ENCODE measurements at places on chromosomes 2 and 18. TPM values are rescaled to one million over a fixed set of nuclear protein-coding genes. Genes with fewer than 3 reads are reported as not detected.

The EML6 gene
- 0.83 TPM for total RNA-seq

GRCh38 chr2:96551605-96552314, 15.2 kb downstream of the ARID5A start:
- DNase-seq = no peak

DNA sequence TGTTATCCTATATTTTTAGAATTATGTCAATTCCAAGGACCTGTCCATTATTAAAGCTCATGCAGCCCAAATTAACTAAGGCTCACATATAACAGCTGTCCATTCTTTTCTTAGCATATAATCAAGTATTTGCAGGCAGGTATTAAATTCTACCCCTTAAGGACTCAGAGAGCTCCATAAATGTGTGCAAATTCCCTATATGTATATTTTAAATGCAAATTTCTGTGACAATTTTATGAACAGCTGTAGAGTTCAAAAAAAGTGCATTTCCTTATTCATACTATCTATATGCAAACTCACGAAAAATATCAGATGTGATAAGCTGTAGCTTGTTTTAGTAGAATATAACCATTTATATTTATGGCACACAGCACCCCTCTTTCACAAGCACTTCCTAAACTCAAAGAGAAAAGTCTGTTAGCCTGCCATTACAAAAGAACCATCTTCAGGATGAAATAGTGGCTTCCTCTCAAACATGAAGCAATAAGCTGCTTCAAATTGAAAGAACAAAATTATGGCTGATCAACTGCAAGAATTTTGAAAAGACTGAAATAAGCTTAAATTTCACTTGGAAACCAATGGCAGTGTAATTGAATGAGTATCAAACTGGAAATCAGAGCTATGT, 155.0 kb upstream of the REG3G start:
- no peak for DNase-seq

DNA sequence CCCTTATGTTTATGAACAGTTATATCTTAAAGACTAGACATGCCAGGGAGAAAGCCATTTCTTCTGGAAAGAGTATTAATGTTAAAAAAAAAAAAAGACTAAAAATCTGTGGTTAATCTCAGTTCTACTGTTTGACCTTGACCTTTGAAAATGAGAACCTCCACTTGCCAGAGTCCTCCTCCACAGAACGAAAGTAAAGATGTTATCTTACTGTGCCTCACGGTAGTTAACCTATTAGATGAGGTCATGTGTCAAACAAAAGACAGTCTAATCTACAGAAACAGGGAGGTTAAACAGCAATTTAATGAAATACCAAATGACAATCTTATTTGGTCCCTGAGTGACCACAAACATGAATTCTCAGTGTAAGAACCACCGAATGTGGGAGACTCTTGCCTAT, 51.2 kb downstream of the SLC14A2 start:
- peak; percentile 70 for DNase-seq

The PSTPIP2 gene
- total RNA-seq = 29.2 TPM

The CIDEA gene
- not detected for total RNA-seq

DNA sequence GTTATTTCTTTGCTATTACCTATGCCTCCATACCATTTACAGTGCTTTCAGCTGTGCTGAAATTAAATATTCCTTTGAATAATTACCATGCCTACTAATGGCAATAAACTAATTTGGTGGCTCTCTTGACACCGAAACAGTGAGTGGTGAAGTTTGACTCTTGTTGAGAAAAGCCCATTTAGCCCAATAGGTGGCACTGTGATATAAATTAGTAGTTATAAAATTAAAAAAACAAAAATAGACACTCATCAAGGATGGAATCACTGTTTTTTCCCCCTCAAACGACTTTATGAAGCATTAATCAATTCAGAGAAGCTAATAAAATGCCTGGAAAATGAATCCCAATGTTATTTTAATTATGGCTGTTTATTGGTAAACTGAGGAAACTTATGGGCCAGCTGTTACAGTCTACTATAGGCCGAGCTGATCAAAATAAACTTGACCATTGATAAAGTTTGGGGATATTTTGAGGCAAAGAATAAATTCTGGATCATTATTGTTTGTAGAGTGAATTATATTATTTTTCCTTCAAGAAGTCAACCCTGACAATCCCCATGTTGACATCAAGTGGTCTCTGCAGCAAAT, 339.6 kb downstream of the TRIB2 start:
- DNase-seq = no peak

- DNase-seq = no peak
Observed at GRCh38 chr2:216681683-216682082, 13.7 kb downstream of the IGFBP5 start.

GRCh38 chr2:7706791-7707190, 789.6 kb downstream of the RNF144A start:
- DNase-seq = no peak

GRCh38 chr2:26488463-26489212, 10.7 kb upstream of the OTOF start:
- DNase-seq = no peak

The DNER gene
- not detected for total RNA-seq

DNA sequence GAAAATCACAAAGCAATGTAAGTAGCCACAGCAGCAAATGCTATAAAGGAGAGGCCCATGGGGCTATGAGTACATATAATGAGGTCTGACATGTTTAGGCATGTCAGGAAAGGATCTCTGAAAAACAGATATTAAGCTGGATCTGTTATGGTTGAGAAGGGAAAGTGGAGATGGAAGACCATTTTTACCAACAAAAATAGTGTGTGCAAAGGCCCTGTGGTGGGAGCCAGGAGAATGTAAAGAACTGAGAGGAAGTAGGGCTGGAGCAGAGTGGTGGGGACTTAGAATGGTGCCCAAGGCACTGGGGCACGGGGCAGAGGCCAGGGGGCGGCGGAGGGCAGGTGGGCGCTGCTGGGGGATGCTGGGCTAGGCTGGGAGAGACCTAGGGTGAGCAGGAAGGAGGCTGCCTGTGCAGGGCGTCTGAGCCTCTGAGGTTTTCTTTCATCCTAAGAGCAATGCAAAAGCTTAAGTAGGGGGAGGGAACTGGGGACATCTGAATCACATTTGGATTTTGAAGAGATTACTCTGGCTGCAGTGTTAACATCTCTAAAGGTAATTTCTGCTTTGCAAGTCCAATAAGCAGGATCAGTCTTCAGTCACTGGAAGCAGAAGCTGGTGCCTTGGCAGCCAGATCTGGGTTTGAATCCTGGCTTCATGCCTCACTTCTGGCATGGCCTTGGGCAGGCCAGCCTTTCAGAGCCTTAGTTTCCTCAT, 4.9 kb upstream of the AGFG1 start:
- DNase-seq = no peak

DNA sequence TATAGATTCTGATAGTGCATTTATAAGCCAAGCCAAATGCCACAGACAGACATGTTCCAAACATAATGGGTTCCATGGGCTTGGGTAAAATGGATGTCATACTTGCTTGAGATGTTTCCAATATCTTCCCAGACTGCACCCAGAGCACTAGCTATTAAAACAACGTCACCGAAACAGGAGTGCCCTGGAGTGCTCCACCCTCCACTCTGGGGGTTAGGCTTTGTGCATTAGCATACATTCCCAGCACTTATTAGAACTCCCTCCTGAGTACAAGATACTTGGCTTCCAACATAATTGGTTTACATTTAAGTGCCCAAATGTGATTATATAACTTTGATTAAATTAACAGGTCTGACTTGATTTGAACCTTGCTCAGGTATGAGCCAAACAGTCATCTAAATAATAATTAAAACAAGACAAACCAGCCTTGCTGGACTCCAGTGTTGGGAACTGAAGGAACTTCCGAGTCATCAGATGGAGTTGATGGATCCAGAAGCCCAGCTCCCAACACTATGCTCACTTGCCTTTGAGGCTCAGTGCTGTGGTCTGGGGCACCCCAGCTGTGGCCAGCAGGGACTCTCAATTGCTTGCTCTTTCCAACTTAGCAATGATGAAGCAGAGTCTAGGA, 60.5 kb upstream of the LGALSL start:
- DNase-seq = no peak

The CD28 gene
- 130 TPM for total RNA-seq

- DNase-seq = peak; percentile 88
Observed at GRCh38 chr2:230798769-230799399, 65.9 kb upstream of the ITM2C start.

- no peak for DNase-seq
Observed at GRCh38 chr18:23675896-23676295, 13.2 kb upstream of the ANKRD29 start.

DNA sequence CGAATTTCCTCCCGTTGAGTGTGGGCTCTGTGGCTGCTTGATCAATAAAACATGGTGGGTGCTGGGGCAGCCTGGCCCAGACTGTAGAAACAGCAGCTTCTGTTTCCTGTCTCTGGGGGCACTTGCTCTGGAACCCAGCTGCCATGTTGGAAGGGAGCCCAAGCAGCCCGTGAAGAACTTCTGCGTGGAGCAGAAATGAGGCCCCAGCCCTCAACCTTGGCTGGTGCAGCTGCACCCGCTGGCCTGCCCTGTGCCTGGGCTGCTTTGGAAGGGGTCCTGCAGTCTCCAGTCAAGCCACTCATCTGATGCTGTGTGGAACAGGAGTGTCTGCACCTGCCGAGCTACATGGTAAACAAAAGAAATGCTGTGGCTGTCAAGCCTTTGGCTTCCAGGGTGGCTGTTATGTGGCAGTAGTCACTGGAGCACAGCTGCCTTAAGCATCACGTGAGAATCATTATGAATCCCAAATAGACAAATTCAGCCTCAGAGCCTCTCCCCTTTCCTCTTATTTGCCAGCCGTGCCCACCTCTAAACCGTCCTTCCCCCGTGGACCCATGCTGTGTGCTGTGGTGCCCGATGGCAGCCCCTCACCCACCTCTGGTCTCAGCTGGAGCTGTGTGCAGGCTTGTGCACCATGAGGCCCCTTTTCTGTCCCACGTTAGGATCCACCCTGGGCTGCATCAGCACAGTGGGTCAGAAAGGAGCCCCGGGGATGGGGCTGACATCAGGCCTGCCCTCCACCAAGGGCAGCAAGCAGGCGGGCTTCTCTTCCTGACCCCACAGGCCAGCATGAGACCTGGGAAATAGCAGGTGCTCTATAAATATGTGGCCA, 134.0 kb upstream of the HDAC4 start:
- DNase-seq = no peak

DNA sequence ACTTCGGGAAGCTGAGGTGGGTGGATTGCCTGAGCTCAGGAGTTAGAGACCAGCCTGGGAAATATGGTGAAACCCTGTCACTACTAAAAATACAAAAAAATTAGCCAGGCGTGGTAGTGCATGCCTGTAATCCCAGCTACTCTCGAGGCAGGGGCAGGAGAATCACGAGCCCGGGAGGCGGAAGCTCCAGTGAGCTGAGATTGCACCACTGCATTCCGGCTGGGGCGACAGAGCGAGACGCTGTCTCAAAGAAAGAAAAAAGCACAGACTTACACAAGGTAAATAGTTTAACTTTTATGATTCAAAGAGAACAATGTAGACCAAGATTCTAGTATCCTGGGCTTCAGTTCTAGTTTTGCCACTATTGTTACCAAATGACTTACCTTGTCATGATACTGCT, 37.4 kb downstream of the NCKAP1 start:
- DNase-seq = no peak

GRCh38 chr2:88827821-88828220, 136.3 kb downstream of the RPIA start:
- DNase-seq = no peak

- DNase-seq = no peak
Observed at GRCh38 chr18:75309564-75309963, 99.0 kb downstream of the TSHZ1 start.

The KIF3C gene
- total RNA-seq = 6.7 TPM

DNA sequence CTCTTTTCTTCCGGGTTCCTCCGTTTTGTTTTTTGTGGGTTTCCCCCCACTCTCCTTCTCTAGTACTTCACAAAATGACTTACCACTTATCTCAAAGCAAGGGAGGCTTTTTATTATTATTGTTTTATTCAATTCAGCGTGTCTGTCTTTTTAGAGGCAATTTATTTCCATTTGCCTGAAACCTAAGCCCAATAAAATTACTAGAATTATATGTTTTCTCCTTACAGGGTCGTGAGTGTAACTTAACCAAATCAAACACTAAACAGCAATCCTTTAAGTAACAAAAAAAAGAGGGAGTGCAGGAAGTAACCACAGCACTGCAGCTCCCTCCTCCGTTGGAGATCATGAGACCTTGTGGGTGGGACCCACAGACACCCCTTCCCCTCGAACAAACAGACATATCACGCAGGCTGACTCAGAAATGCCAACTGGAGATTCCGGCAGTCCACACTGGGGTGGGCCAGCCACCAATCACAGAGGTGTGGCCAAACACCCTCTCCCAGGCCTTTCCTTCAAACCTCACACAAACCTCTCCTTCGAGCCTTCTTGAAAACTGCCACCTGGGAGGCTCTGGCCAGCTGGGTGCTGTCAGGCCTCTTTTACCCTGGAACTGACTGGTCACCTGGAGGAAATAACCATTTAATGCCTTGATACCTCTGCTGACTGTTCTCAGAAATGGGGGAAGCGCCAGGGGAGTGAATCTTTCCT, 207.1 kb upstream of the SMAD2 start:
- DNase-seq = no peak

The CYS1 gene
- 0.24 TPM for total RNA-seq

The MSTN gene
- not detected for total RNA-seq

GRCh38 chr2:6755456-6755855, 110.3 kb downstream of the CMPK2 start:
- no peak for DNase-seq

- no peak for DNase-seq
Observed at GRCh38 chr2:155100261-155100660, 401.8 kb downstream of the KCNJ3 start.

The ELOA2 gene
- total RNA-seq = not detected

DNA sequence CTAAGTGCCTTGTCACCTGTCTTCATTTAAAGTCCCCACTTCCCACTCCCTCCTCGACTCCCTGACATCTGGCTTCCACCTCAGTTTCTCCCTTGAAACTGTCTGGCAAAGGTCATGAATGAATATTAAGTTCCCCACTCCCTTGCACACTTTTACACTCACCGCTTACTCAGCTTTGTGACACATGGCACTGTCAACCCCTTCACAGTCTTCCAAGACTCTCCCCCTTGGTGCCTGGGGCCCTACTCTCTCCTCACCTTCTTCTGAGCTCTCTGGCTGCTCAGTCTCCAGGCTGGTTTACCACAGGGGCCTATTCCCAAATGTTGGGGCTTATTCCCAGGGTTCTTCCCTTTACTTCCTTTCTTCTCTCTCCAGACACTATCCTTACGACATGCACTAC, 17.9 kb upstream of the PTPN4 start:
- DNase-seq = no peak

All from activated CD4-positive, alpha-beta T cell treated with anti-CD3 and anti-CD28 coated beads, Interleukin-2, amount 10 ng/mL, durations not matched to agents 24 days and 14 days (primary cell).